Esophagus muscularis mucosa (tissue), 4 donors: ENCODE measurements at places on chromosomes 7 and 10. TPM values are rescaled to one million over a fixed set of nuclear protein-coding genes. Genes with fewer than 3 reads are reported as not detected.

GRCh38 chr10:130226012-130226411 lies 89.8 kb downstream of the GLRX3 start:
- no peaks in the 10 kb centered on the region for H3K36me3 ChIP-seq
- no peak overlapping the region for H3K4me3 ChIP-seq
- H3K4me1 ChIP-seq = no peaks in the 10 kb centered on the region
- no peak overlapping the region for H3K27ac ChIP-seq
- no peaks in the 10 kb centered on the region for H3K27me3 ChIP-seq

GRCh38 chr7:134905375-134905774 lies 80.9 kb upstream of the AGBL3 start:
- H3K4me3 ChIP-seq = no peak overlapping the region
- H3K36me3 ChIP-seq = no peaks in the 10 kb centered on the region
- peaks cover 92% of the 10 kb centered on the region for H3K4me1 ChIP-seq
- peak overlapping the region; percentile 71 for H3K27ac ChIP-seq
- DNase-seq = peak; percentile 93

DNA sequence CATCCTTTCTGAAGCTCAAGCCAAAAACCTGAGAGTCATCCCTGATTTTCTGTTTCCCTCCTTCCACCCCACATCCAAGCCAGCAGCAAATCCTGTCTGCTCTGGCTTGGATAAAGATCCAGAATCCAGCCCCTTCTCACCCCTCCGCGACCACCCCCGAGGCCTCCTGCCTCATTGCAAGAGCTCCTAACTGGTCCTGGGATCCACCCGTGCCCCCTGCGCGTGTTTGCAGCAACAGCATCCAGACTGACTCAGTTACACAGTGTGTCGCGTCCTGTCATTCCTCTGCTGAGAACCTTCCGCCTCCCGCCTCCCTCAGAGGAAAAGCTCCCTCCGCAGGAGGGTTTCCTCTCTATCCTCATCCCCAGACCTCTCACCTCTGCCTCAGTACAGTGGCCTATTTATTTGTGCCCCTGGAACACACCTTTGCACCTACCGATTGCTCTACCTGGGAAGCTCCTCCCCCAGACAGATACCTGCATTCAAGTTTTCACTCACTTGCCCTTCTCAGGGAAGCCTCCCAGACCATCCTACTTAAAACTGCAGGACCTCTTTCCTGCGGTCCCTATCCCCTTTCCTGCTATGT lies 21.6 kb upstream of the GRID1 start:
- H3K27ac ChIP-seq = no peak overlapping the region
- peaks cover 6% of the 10 kb centered on the region for H3K27me3 ChIP-seq
- H3K4me3 ChIP-seq = no peak overlapping the region
- H3K36me3 ChIP-seq = no peaks in the 10 kb centered on the region

GRCh38 chr7:116578526-116578925 lies 53.7 kb downstream of the CAV1 start:
- H3K27ac ChIP-seq = no peak overlapping the region
- no peaks in the 10 kb centered on the region for H3K36me3 ChIP-seq
- H3K4me3 ChIP-seq = no peak overlapping the region
- no peaks in the 10 kb centered on the region for H3K27me3 ChIP-seq
- DNase-seq = no peak

DNA sequence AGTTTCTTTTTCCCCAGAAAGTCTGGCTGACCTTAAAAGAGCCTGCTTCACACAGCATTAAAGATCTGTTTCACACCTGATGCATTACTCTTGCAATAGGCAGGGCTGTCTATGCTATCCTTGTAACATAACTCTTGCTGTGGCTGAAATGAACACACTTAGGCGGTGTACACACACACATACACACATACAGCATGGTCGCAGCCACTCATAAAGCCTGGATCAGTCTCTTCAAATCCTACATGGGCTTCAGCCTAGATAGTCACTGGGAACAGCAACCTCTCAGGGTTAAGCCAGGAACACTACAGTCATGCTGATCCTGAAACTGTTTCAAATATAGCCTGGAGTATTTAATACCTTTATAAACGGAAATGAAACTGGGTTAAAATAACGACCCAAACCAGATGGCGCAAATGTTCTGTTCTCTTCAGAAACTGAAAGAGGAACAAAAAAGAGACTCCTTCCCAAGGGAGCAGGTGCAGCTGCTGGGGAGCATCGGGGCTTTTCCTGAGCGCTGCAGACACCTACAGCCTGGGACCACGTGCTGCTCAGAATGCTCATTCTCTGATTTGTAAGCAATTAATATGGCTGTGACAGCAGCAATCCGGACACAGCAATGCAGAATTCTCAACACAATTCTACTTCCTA lies 61.0 kb upstream of the SFMBT2 start:
- no peak for DNase-seq
- no peak overlapping the region for H3K27ac ChIP-seq
- H3K27me3 ChIP-seq = no peaks in the 10 kb centered on the region
- no peaks in the 10 kb centered on the region for H3K36me3 ChIP-seq
- peaks cover 3% of the 10 kb centered on the region for H3K4me1 ChIP-seq
- no peak overlapping the region for H3K4me3 ChIP-seq

- no peak overlapping the region for H3K4me3 ChIP-seq
- H3K4me1 ChIP-seq = peaks cover 27% of the 10 kb centered on the region
- DNase-seq = no peak
Observed at GRCh38 chr10:123747426-123747825, 81.3 kb downstream of the GPR26 start.

DNA sequence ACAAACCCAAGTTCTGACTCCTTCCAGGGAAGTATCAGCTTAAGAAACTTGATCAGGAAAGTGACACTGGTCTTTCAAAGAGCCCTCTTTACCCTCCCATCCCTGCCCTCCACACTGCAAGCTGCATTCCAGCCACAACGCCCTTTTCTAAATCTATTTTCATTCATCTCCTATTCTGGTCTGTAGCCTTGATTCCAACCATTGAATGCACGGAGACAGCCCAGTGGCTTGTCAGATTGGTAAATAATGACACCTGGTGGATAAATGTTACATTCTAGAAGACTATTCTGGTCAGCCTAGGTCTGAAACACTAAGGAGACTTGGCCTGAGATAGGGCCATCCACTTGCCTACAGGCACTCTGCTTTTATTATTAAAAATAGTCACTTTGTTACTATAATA lies 20.9 kb downstream of the MORN4 start:
- H3K4me3 ChIP-seq = no peak overlapping the region
- H3K36me3 ChIP-seq = peaks cover 14% of the 10 kb centered on the region
- H3K27me3 ChIP-seq = no peaks in the 10 kb centered on the region
- no peak for DNase-seq
- no peak overlapping the region for H3K27ac ChIP-seq
- peaks cover 11% of the 10 kb centered on the region for H3K4me1 ChIP-seq

DNA sequence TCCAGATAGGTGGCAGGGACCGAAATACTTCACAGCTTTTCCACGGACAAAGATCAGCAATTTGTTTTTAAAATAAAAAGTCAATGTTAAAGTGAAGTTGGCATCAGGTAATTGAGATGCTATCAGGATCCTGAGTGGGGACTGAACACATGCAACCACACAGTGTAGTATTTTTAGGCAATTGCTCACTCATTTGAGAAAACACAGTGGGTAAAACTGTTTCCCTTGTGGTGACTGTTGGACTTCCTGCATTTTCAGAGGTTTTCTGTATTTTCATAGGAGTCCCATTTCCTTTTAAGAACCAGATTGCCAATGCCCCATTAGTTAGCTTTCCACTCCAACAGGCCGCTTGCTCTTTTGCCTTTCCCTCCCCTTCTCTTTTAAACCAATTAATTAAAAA lies 159.5 kb upstream of the ZNF32 start:
- no peak overlapping the region for H3K4me3 ChIP-seq
- no peaks in the 10 kb centered on the region for H3K27me3 ChIP-seq
- DNase-seq = no peak
- no peak overlapping the region for H3K27ac ChIP-seq
- no peaks in the 10 kb centered on the region for H3K36me3 ChIP-seq

GRCh38 chr7:2087744-2088143 lies 145.0 kb downstream of the MAD1L1 start:
- no peak overlapping the region for H3K27ac ChIP-seq
- DNase-seq = no peak
- no peaks in the 10 kb centered on the region for H3K27me3 ChIP-seq
- H3K4me3 ChIP-seq = no peak overlapping the region

- peaks cover 5% of the 10 kb centered on the region for H3K4me1 ChIP-seq
- peaks cover 4% of the 10 kb centered on the region for H3K36me3 ChIP-seq
- H3K27me3 ChIP-seq = no peaks in the 10 kb centered on the region
- no peak overlapping the region for H3K27ac ChIP-seq
Observed at GRCh38 chr10:31314256-31315150, 4.5 kb upstream of the ZEB1 start.

- H3K36me3 ChIP-seq = no peaks in the 10 kb centered on the region
- H3K4me1 ChIP-seq = peaks cover 52% of the 10 kb centered on the region
- DNase-seq = no peak
Observed at GRCh38 chr10:71719464-71720201, at the start of gene C10orf105. TSS of gene C10orf105 (minus strand) at chr10:71719778. CDS start at chr10:71716337, 3,441 bp downstream.

GRCh38 chr10:58969576-58969975 lies 206.9 kb upstream of the PHYHIPL start:
- no peak overlapping the region for H3K4me3 ChIP-seq
- H3K36me3 ChIP-seq = no peaks in the 10 kb centered on the region
- no peak overlapping the region for H3K27ac ChIP-seq

GRCh38 chr7:119720541-119720940 lies 552.4 kb upstream of the KCND2 start:
- no peak for DNase-seq
- H3K4me1 ChIP-seq = no peaks in the 10 kb centered on the region
- H3K27me3 ChIP-seq = no peaks in the 10 kb centered on the region
- H3K36me3 ChIP-seq = no peaks in the 10 kb centered on the region
- no peak overlapping the region for H3K4me3 ChIP-seq
- no peak overlapping the region for H3K27ac ChIP-seq

DNA sequence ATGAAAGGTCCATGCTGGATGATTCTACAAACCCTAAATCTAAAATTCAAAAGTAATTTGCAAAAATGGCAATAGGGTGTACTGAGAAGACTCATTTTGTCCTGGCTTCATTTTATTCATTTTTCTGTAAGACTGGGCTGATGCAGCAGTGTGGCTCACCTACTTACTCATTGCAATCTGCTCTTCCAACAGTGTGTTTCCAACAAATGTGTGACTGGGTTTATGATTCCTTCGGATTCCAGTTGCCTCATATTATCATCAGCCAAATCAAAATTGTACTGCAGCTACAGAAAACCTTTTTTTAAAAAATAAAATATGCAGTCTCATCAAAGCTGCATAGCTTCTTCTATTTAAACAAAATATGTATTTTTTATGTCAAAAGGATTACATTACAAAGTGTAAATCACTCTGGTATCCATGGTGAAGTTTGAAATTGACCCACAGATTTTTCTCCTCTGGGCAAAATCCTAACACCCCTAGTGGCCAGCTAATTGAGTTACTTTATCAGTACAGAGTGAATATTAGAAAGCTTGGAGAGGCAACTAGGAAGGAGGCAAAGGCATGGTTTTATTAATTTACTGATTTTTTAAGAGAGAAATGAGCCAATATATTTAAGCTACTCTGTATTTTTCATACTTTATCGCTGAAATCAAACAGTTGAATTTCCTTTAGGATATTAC lies 390.3 kb downstream of the MAGI2 start:
- DNase-seq = no peak
- H3K27me3 ChIP-seq = no peaks in the 10 kb centered on the region
- no peaks in the 10 kb centered on the region for H3K4me1 ChIP-seq
- no peak overlapping the region for H3K4me3 ChIP-seq
- H3K27ac ChIP-seq = no peak overlapping the region

- H3K36me3 ChIP-seq = no peaks in the 10 kb centered on the region
- H3K4me1 ChIP-seq = no peaks in the 10 kb centered on the region
- DNase-seq = no peak
Observed at GRCh38 chr7:99693427-99694200, 13.8 kb upstream of the CYP3A5 start.

GRCh38 chr7:116165717-116166116 lies 44.6 kb upstream of the TES start:
- DNase-seq = no peak
- no peak overlapping the region for H3K4me3 ChIP-seq
- no peaks in the 10 kb centered on the region for H3K36me3 ChIP-seq
- H3K27me3 ChIP-seq = no peaks in the 10 kb centered on the region

DNA sequence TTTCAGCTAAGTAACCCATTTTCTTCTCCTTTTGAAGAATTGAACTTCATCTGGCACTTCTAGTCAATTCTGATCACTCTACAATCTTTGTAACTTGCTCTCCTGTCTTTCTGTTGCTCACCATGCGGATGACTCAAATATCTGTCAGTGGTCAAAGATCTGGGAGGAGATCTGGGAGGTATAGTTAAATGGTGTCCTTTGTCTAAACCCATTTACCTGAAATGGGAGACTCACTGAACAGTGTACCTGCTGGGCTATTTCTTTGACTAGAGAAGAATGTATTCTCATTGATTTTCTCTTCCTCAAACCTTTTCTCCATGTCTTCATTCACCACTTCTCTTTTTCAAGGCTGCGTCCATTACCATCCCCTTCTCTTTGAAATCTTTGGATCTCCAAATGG lies 42.0 kb upstream of the PCLO start:
- no peak overlapping the region for H3K4me3 ChIP-seq
- no peaks in the 10 kb centered on the region for H3K36me3 ChIP-seq
- no peak overlapping the region for H3K27ac ChIP-seq
- DNase-seq = no peak
- H3K27me3 ChIP-seq = no peaks in the 10 kb centered on the region
- no peaks in the 10 kb centered on the region for H3K4me1 ChIP-seq

DNA sequence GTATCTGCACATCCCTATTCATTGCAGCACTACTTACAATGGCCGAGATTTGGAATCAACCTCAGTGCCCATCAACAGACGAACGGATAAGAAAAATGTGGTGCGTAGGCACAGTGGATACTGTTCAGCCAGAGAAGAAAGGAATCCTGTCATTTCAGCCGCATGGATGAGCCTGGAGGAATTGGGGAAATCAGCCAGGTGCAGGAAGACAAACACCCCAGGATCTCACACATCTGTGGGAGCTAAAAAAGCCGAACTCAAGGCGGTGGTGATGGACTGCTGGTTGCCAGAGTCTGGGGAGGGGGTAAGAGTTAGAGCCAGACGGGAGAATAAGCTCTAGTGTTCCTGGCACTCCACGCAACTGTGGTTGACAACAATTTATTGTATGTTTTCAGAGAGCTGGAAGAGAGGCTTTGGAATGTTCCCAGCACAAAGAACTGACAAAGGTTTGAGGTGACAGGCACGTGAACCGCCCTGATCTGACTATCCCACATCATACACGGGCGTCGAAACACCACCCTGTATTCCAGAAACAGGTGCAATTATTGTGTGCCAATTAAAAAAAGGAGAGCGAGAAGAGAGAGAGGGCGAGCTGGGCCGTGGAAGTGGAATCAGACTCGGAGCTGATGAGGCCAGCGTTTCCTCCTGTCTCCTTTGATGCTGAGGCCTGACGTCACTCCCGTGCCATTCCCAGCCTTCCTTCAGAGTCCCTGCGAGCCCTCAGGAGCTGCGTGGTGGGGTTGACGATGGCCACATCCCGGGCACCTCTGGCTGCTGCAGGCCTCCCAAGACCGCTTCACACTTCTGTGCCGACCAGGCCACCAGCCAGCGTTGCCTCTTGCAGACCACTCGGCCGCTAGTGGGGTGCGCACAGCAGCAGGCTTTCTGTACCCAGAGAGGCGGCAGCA lies 189.5 kb downstream of the DNAJB6 start:
- no peaks in the 10 kb centered on the region for H3K27me3 ChIP-seq
- no peaks in the 10 kb centered on the region for H3K4me1 ChIP-seq
- H3K27ac ChIP-seq = no peak overlapping the region
- no peak overlapping the region for H3K4me3 ChIP-seq
- DNase-seq = no peak
- no peaks in the 10 kb centered on the region for H3K36me3 ChIP-seq

TAS2R60 gene
- not detected for total RNA-seq

SLC39A12 gene
- total RNA-seq = not detected

OPN1SW gene
- not detected for total RNA-seq

CTNNA3 gene
- 20.2 TPM for total RNA-seq

DBF4 gene
- 9.8 TPM for total RNA-seq

NOLC1 gene
- 28.7 TPM for total RNA-seq

SORCS3 gene
- total RNA-seq = 0.50 TPM
